ENCODE measurements at places on chromosomes 1 and 21.

DNA sequence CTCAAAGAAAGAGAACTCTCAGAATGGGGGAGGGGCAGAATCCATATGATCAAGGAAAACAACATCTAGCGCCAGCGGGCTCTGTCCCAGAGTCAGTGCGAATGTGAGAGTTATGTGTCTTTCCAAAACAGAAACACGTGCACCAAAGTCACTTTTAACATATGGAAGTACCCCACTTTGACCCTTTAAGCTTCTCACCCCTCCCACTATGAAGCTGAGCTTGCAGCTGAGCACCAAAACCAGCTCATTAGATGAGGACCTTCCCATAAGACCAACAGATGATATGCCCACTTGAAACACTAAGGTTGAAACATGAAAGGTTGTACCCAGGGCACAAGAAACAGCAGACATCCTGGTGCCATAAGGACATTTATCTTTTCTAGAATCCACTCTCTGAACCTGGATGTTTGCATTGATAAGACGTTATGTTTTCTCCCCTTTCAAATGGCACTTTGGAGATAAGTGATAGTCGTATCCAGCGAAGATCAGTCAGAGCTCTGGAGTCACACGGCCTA is 171.0 kb downstream of the TGFBR3 start:
- no peak for DNase-seq

DNA sequence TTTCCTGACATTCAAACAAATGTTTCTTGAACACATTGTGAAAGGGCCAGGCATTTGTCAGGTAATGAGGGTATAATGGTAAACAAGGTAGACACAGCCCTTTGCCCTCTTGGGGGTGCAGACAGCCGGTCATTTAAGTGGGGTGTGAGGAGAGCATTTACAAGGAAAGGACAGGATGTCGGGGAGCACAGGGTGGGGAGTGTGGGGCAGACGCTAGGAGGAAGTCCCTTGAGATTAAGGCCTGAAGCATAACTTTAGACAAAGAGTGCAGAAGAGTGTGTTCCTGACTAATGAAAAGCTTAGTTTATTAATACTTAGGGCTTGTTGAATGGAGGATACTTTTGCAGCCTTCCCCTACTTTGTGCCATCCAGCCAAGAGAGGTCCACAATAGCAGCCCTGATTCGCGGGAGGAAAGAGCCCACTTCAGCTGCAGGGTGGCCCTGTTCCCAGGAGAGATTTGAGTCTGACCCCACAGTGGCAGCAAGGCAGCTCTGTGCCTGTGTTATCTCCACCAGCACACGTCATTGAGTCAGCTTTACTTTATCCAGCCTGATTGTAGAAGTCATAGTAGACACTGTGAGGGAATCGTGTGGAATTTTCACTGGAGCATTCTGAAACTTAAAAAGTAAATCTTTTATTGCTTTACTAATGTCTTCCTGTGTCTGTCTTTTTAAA is 35.1 kb downstream of the MPZL1 start:
- DNase-seq: no peak

- DNase-seq: no peak
Measured at GRCh38 chr1:96565546-96565945, 156.0 kb upstream of the PTBP2 start.

DNA sequence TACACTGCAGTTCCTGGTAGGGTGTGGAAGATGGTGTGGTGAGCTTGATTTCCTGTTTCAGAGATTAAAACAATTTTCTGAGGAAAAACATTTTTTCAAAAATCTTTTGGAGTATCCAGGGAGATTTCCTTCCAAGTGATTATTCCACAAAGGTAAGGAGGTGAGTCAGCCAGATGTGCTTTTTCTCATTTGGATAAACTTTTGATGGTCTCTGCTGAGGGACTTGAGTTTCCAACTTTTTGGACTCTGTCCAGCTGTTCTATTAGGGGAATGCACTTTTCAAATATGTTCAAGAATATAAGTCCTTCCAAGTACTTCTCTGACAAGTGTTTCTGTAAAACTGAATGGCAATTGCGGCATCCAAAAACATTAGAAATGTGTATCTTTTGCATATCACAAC is 628.8 kb upstream of the ADAMTS5 start:
- DNase-seq: no peak

DNA sequence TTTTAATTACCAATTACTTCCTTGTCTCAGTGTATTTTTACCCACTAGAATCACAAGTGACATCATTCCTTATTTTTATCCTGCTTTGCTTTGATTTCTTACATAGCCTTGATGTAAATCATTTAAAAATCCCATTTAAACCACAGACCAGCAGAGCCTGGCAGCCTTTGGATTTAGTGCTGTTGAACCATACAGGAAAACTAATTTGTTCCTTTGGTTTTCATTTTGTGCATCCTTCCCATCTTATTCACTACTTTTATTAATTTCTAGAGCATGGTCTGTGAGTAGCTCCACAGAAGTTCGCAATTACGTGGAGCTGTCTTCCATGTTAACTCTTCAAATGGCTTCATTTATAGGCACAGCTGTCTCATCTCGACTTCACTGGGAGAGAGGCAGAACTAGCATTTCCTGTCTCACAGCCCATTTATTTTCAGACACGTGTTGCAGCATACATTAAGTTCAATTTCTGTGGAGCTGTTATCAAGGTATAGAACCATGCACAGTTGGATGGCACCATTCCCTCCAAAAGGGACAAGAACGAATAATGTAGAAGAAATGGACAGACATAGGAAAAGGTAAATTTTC is 235.3 kb downstream of the MRPL39 start:
- DNase-seq: no peak

DNA sequence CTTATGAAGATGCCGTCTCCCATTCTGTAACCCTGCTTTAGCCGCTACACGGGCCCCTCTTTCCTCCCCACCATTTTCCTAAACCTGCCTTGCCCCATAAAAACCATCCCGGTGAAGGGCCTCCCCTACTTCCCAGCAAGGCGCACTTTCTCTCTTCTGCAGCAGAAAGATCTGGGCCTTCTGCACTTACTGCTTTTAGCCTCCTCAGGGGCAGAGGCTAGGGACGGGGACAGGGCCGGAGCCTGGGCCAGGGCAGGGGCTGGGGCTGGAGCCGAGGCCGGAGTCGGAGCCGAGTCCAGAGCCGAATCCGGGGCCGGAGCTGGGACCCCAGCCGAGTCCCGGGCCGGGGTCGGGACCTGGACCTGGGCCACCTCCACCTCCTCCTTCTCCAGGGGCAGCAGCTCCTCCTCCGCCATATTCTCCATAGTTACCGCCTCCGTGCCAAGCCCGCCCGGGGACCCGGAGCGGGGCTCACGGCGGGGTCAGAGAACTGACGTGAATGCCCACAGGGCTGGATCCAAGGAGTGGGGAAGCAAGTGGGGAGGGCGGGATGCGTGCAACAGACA is 382 bp downstream of the TRMT1L start:
- DNase-seq: peak; percentile 56

- DNase-seq: no peak
Measured at GRCh38 chr1:110173466-110174105, 23.3 kb downstream of the SLC6A17 start.

DNA sequence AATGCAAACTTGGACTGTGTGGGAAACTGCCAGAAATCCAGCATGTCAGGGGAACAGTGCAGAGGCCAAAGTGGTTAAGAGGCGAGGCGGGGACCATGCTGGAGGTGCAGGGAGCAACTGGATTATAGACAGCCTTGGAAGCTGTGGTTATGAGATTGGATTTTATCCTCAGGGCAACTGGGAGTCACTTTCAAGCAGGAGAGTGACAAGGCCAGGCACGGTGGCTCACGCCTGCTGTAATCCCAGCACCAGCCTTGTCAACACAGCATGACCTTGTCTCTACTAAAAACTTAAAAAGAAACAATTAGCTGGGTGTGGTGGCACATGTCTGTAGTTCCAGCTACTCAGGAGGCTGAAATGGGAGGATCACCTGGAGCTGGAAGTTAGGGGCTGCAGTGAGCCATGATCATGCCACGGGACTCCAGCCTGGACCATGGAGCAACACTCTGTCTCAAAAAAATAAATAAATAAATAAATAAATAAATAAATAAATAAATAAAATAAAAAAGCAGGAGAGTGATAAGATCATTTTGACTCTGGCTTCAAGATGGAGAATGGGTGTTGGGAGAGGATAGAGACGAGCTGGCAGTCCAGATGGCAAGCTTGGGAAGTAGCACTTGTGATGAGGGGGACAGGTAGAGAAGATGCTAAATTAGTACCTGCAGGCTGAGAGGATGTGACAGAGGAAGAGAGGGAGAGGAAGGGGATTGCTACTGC is 3.5 kb downstream of the HAPLN2 start:
- DNase-seq: no peak

GRCh38 chr1:236090741-236091147 is 25.9 kb upstream of the NID1 start:
- DNase-seq: no peak

DNA sequence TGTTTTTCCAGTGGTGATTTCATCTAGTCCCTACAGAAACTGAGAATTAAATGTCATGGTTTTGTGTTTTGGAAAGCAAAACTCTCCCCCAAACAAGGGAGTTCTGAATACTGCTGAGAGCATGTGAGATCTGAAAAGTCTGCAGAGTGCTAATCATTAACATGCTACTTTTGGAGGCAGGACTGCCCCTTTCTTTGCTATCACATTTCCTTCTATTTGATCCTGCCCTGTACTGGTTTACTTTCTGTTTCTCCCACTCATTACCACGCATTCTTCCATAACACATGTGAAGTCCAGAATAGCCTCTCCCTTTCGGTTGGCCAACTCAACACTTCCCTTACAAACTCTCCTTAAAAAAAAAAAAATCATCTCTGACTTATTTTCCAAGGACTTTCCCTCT is 63.6 kb downstream of the GADD45A start:
- no peak for DNase-seq
